Pericardium fibroblast (primary cell): ENCODE measurements at places on chromosomes 1 and 21. TPM values are rescaled to one million over a fixed set of nuclear protein-coding genes. Genes with fewer than 3 reads are reported as not detected.

Gene PLPP3
- total RNA-seq, result 179 and 306 TPM in 2 replicates

Gene FCRLB
- 0.68 and 1.8 TPM in 2 replicates for total RNA-seq

Gene TMEM125
- not detected in 2 replicates for total RNA-seq

Gene CSMD2
- 0.58 and 0.68 TPM in 2 replicates for total RNA-seq

Gene LCE1F
- total RNA-seq, result not detected in 2 replicates

Gene ZBTB40
- total RNA-seq, result 4.8 and 6.4 TPM in 2 replicates

Gene LRRC71
- not detected in 2 replicates for total RNA-seq

Gene MTMR11
- 3.1 and 3.9 TPM in 2 replicates for total RNA-seq

Gene CFHR1
- total RNA-seq, result 0.12 TPM in 1 of 2 replicates, not detected in the other

Gene RNU1-4
- total RNA-seq, result under 0.01 TPM in 2 replicates

Gene CYP4B1
- total RNA-seq, result not detected in 2 replicates

Gene CAPN8
- total RNA-seq, result not detected in 2 replicates

Gene MLLT11
- 2.6 TPM in 2 replicates for total RNA-seq

Gene SPRR2F
- total RNA-seq, result not detected in 2 replicates

Gene ITLN2
- total RNA-seq, result 0.47 TPM in 1 of 2 replicates, not detected in the other

Gene S100A5
- not detected in 2 replicates for total RNA-seq

Gene LCE1E
- total RNA-seq, result not detected in 2 replicates

Gene TRIM46
- 1.1 and 1.3 TPM in 2 replicates for total RNA-seq

Gene EFNA4
- total RNA-seq, result 7.9 and 9.1 TPM in 2 replicates

Gene SLAMF7
- not detected in 2 replicates for total RNA-seq

Gene SWT1
- total RNA-seq, result 3.6 and 4.0 TPM in 2 replicates

Gene CELF3
- total RNA-seq, result not detected in 2 replicates

Gene GJB5
- not detected in 2 replicates for total RNA-seq

Gene KDF1
- not detected in 2 replicates for total RNA-seq

Gene TTC22
- total RNA-seq, result not detected in 2 replicates

Gene PLA2G2C
- total RNA-seq, result not detected in 2 replicates

Gene TM2D1
- 55.8 and 69.0 TPM in 2 replicates for total RNA-seq

Gene CD48
- total RNA-seq, result not detected in 2 replicates

Gene C8A
- total RNA-seq, result not detected in 2 replicates

Gene PRAMEF15
- total RNA-seq, result not detected in 2 replicates

Gene TCEA3
- 1.5 and 10.9 TPM in 2 replicates for total RNA-seq

Gene NMNAT1
- total RNA-seq, result 9.0 and 11.6 TPM in 2 replicates

Gene CELA2A
- not detected in 2 replicates for total RNA-seq

Gene ADGRL4
- total RNA-seq, result 10.8 and 11.6 TPM in 2 replicates

Gene ATP1A4
- total RNA-seq, result not detected in 2 replicates

Gene FAM43B
- total RNA-seq, result 0.12 and 0.77 TPM in 2 replicates

Gene PGLYRP4
- not detected in 2 replicates for total RNA-seq

Gene ANGPTL3
- not detected in 2 replicates for total RNA-seq

Gene ADORA1
- total RNA-seq, result 1.5 and 4.1 TPM in 2 replicates

Gene HCRTR1
- 0.70 TPM in 1 of 2 replicates, not detected in the other for total RNA-seq

Gene PRCC
- total RNA-seq, result 30.3 and 42.1 TPM in 2 replicates

Gene SSBP3
- 15.4 and 19.6 TPM in 2 replicates for total RNA-seq
